ENCODE measurements at places on chromosomes 6 and 20. TPM values are rescaled to one million over a fixed set of nuclear protein-coding genes. Genes with fewer than 3 reads are reported as not detected.
A peak's percentile ranks its signal among the peaks of the same experiment; 100 is the strongest.

Gene MYH7B
- 10.6 TPM for total RNA-seq

Gene PSORS1C1
- total RNA-seq: 0.47 TPM

DNA sequence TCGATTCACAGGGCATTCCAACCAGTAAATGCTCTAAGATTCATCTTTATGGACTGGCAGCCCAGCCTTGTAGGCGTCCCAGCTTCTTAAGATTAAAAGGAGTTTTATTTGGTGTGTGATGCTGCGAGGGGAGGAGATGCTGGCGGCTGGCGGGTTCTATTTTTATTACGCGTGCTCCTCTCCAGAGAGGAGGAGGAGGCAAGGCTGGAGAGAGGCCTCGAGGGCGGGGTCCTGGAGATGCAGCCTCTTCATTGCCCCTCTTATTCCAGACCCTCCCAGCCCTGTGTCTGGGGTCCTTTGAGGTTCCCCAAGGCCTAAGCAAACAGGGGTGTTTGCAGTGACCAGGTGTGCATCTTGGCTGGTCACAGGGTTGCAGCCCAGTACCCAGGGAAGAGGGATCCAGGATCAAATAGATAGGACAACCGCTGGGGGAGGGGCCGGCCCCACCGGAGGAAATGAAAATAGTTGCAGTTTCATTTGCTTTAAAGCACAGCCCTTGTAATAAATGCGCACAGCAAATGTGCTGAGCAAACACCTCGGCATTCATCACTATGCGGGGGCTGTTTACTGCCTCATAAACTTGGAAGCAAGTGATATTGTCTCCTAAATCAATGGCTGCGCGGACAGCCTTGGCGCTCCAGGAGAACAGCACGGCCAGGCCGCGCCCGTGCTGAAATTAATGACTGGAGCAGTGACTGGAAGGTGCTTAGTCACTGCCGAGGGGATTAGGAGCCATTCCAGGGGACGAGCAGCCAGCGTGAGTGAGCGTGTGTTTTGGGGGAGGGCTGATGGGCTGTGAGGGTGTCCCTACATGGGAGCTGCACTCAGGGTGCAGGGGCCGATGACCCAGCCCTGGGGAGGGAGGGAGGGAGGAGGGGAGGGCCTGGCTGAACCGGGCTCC, 83.0 kb downstream of the TMEM242 start:
- peak; percentile 92 for DNase-seq

DNA sequence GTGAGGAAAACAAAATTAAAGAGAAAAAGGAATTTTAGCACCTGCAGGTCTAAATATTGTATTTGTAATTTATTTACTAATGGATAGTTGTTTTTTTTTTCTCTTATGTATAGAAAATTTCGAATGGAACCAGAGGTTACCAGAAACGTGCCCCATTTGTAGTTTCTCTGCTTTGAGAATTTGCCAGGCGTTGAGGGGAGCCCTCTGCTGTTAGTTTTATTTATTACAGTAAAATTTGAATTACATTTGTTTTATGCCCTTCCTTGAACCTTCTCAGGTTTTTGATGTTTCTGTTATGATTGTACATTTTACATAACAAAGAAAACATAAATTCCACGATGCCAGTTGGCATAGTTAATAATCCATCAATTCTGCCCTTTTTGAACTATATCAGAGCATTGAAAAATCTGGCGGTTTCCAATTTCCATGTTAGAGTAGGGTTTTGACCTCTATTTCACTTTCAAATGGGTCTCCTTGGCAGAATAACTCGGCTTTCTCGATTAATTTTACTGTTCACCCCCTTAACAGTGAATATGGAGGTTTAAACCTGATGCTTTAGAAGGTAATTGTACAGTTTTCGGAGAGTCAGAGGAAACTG, 35.1 kb upstream of the RFPL4B start:
- no peak for DNase-seq

- peak; percentile 66 for DNase-seq
Measured at GRCh38 chr20:561437-562231, 18.0 kb upstream of the CSNK2A1 start.

DNA sequence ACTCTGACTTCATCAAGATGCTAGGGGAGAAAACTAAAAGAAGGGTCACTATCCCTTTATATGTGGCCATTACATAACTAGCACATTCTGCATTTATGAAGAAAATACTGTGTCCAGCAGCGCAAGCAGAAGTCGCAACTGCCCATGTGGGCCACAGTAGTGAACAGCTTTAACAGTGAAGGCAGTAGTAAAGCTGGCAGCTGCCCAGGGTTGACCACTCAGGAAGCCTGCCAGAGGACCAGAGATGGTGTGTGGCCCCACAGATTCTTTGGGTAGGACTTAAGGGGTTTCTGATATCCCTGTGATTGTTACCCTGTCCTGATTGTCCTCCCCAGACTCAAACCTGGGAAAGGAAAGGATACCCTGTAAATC, 88.3 kb upstream of the NT5E start:
- DNase-seq: no peak

Gene BHLHE23
- total RNA-seq: not detected

Gene TREM2
- not detected for total RNA-seq

Gene RAB44
- total RNA-seq: 0.06 TPM

- no peak for DNase-seq
Measured at GRCh38 chr6:110412360-110412759, 3.0 kb downstream of the DDO start.

GRCh38 chr20:21821358-21821757, 115.9 kb downstream of the PAX1 start:
- no peak for DNase-seq

Gene SLC17A1
- total RNA-seq: not detected

- no peak for DNase-seq
Measured at GRCh38 chr20:6079016-6079415, 25.2 kb upstream of the LRRN4 start.

DNA sequence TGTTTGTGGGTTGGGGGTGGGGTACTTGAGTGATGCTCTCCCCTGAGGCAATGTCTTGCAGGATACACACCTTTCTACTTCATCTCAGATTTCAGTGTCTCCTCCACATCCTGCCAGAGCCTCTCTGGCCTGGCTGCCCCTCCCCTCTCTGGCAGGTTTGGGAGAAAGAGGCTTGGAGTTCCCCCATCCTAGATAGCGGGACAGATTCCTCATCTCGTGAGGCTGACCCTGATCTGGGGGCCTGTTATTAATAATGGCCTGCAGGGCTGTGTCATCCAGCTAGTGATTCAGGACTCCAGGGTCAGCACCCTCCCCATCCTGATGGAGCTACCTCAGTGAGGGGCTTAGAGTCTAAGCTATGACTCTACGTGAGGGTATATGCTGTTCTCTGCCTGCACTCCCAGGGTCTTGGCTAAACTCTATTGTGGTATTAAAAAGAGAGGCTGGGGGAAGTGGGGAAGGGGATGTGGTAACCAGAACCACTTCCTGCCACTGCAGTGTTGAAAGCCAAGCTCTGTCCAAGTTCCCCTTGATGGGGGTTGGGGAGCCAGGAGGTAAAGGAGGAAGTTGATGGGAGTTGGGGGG, 3.7 kb upstream of the MMP9 start:
- no peak for DNase-seq

GRCh38 chr6:35240838-35241801, 18.4 kb upstream of the ZNF76 start:
- peak; percentile 65 for DNase-seq

DNA sequence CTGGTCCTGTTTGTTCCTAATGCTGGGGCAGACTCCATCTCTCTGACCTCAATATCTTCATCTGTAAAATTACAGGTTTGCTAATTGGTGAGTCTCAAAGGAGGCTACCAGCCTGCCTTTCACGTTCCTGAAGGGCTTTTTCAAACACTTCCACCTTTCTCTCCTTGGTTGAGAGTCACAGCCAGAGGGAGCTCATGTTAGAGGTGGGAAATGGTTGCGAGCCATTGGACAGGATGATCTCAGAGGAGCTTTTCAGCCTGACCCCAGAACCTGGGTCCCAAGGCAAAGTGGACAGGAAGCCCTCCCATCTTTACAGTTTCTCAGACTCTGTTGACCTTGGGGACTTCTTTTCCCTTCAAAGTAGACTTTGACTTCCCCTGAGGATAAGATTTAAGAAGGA, 37.6 kb downstream of the NDUFAF5 start:
- no peak for DNase-seq

- DNase-seq: no peak
Measured at GRCh38 chr6:5936631-5937030, 70.1 kb downstream of the NRN1 start.

- DNase-seq: no peak
Measured at GRCh38 chr6:162123797-162124196, 603.8 kb downstream of the PRKN start.

Gene CTAGE9
- total RNA-seq: not detected

GRCh38 chr6:134480593-134480992, 162.7 kb upstream of the SGK1 start:
- DNase-seq: peak; percentile 66

GRCh38 chr20:45044084-45044573, 56.8 kb downstream of the KCNS1 start:
- DNase-seq: no peak

DNA sequence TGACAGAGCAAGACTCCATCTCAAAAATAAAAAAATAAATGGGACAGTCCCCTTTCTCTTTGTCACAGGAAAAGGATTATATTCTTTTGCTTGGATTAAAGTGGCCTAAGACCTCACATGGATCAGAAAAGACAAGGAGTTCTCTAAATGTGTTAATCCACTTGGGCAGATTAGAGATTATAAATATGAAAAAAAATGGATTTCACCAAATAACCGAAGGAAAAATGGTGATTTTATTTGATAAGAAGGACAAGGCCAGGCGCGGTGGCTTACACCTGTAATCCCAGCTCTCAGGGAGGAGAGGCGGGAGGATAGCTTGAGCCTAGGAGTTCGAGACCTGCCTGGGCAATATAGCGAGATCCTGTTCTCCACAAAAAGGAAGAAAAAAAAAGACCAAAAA, 21.8 kb downstream of the SAMHD1 start:
- DNase-seq: no peak

- no peak for DNase-seq
Measured at GRCh38 chr20:7836076-7836475, 104.2 kb downstream of the HAO1 start.

Gene SLC2A10
- 1.0 TPM for total RNA-seq

- no peak for DNase-seq
Measured at GRCh38 chr6:24378473-24379097, 20.7 kb upstream of the DCDC2 start.

GRCh38 chr6:140736231-140736630, 1361.8 kb upstream of the CITED2 start:
- DNase-seq: no peak

DNA sequence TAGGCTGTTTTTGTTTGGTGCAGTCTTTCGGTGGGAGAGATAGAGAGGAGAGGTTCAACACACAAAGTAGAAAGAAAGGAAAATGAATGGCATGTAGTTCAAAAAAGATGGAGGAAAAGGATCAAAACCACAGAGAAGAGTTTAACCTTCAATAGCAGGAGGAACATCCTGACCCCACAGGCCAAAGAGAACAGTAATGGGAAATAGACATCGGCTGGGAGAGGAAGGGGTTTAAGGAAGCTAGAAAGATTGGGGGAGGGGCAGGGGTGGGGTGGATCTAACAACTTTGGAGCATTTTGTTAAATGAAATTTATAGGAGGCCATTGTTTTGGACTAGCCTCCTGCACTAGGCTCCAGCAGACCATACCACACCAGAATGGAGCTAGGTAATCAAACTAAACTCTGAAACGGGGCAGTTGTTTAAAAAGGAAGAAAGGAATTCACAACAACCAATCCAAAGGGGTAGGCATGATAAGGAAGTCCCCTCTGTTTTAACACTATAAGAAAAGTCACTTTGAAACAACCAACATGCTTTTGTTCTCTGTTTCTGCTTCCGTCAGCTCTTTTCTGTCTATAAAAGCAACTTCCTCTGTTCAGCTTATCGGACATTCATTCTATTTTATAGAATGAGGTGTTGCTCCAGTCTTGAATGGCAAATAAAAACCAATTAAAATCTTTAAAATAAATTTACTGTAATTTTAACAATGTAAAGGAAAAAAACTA, 82.6 kb downstream of the EPB41L2 start:
- DNase-seq: no peak

Gene CCR6
- not detected for total RNA-seq

DNA sequence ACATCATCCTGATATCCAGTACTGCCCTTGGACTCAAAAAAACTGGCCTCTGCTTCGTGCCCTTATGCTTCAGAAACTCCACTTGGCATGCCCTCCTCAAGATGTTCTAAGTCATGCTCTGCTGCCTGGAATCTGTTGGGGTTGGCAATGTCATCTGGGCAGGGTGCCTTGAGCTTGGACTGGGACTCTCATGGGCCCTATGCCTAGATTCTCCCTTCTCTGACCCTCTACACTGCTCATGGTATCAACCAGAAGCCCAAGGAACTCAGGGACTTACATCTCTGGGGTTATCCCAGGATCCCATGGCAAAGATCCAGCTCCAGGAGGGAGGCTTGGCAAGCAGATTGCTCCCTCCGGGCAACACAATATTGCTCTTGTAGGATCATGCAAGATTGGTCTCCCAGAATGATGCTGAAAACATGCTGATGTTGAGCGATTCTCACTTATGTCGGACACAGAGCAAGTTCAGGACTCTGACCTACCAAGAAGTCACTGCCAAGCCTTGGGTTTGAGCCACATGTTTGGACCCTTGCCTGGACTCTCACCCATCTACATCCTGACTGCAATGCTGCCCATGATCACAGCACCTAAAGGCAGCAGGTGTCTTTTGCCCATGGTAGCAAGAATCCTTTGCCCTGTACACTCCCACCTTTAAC, 88.8 kb downstream of the ADAT2 start:
- DNase-seq: no peak

Gene MOXD1
- total RNA-seq: not detected

Gene ZBP1
- total RNA-seq: 0.24 TPM

Gene MCCD1
- total RNA-seq: not detected

DNA sequence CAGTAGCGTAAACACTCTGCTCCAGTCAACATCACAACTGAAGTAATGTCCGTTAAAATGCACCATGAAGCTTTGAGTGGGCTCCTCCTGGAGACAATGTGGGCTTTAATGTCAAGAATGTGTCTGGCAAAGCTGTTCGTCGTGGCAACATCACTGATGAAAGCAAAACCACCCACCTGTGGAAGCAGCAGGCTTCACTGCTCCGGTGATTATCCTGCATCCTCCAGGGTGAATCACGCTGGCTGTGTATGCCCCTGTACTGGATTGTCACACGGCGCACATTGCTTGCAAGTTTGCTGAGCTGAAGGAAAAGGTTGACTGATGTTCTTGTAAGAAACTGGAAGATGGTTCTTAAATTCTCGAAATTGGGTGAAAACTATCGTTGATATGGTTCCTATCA, 128.5 kb downstream of the MOXD1 start:
- no peak for DNase-seq

- DNase-seq: no peak
Measured at GRCh38 chr6:3714768-3715167, 36.7 kb downstream of the PXDC1 start.

GRCh38 chr6:121657972-121658371, 222.5 kb downstream of the GJA1 start:
- no peak for DNase-seq
